Tibial nerve (tissue), 4 donors: ENCODE measurements at places on chromosomes 5 and 9.

- H3K27me3 ChIP-seq = no peaks in the 10 kb centered on the region
- H3K36me3 ChIP-seq = no peaks in the 10 kb centered on the region
- no peak overlapping the region for H3K4me3 ChIP-seq
Observed at GRCh38 chr9:84652496-84653120, 16.9 kb upstream of the NTRK2 start.

- H3K36me3 ChIP-seq = no peaks in the 10 kb centered on the region
- no peak overlapping the region for H3K27ac ChIP-seq
- no peaks in the 10 kb centered on the region for H3K27me3 ChIP-seq
- H3K4me3 ChIP-seq = no peak overlapping the region
- peaks cover 37% of the 10 kb centered on the region for H3K4me1 ChIP-seq
Observed at GRCh38 chr5:109102096-109102690, 307.6 kb downstream of the PJA2 start.

GRCh38 chr9:122228191-122228567 is 578 bp downstream of the LHX6 start:
- H3K4me1 ChIP-seq = no peaks in the 10 kb centered on the region
- H3K4me3 ChIP-seq = peak overlapping the region; percentile 35

GRCh38 chr5:16889972-16890519 is 46.0 kb downstream of the MYO10 start:
- H3K27ac ChIP-seq = no peak overlapping the region
- no peaks in the 10 kb centered on the region for H3K36me3 ChIP-seq
- no peak for DNase-seq
- H3K4me1 ChIP-seq = peaks cover 23% of the 10 kb centered on the region
- no peaks in the 10 kb centered on the region for H3K27me3 ChIP-seq
